ENCODE measurements at places on chromosomes 11 and 22.

DNA sequence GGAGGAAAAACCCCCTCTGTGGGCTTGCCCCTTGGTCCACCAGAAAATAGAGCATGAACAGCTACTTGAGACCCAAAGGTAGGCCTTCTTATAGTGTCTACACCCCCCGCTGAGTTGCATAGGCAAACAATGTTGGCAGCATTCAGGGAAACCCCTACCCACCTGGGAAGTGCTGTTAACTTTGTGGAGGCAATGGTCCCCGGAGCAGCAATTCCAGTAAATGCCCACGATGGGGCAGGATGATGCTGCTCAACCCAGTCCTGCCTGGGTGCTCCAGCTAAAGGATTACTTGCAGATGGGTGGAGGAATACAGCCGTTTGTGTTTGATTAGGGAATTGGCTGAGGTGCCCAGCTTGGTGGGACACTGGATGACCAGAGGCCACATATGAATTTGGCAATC, 381.3 kb upstream of the ANO5 start:
- no peak for DNase-seq

GRCh38 chr22:38881464-38881871, 9.5 kb upstream of the CBX6 start:
- DNase-seq = peak; percentile 82

DNA sequence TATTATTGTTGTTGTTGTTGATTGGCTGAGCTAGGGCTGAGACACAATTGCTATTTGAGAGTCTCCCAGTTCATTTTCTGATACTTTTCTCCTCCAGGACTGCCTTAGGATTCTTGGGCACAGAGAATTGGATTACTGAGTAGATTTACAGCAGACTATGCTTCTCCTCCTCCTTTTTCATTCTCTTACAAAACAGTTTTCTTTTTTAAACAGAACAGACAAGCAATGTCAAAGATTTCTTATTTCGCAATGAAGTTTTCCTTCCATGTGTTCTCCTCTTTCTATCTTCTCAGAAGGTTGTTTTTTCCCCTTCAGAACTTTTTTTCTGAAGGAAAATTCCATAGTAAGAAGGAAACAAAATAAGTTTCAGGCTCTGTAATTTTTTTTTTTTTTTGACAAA, 19.8 kb upstream of the TIMP3 start:
- DNase-seq = no peak

DNA sequence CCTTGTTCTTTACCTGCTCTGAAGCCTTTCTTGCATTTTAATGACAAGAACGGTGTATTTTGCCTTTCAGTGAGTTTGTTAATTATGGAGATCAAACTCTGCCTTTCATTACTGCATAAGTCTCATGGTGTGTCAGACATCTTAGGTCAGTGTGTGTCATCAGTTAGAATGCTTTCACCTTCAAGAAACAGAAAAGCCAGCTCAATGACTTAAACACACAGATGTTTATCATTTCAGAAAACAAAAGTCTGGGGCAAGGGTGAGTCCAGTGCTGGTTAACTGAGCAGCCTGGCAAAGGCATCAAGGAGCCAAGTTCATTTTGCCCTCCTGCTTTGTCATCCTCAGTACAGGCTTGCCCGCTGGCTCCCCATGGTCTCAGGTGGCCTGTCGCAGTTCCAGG, 54.5 kb downstream of the PACS1 start:
- peak; percentile 88 for DNase-seq
